NCI-H1105 (cell line): ENCODE measurements at places on chromosomes 11 and 22.

DNA sequence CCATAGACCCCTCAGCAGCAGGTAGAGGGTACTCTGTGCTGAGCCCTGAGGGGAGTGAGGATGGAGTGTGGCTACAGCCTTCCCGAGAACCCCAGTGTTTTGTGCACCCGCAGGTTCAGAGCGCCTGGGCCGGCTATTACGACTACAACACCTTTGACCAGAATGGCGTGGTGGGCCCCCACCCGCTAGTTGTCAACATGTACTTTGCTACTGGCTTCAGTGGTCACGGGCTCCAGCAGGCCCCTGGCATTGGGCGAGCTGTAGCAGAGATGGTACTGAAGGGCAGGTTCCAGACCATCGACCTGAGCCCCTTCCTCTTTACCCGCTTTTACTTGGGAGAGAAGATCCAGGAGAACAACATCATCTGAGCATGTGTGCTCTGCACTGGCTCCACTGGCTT is 5.6 kb upstream of the TIRAP start:
- DNase-seq, result no peak

GRCh38 chr11:34145073-34145472 is 39.6 kb downstream of the NAT10 start:
- no peak for DNase-seq

- DNase-seq, result peak; percentile 96
Measured at GRCh38 chr11:118659314-118659952, 20.0 kb downstream of the TREH start.

DNA sequence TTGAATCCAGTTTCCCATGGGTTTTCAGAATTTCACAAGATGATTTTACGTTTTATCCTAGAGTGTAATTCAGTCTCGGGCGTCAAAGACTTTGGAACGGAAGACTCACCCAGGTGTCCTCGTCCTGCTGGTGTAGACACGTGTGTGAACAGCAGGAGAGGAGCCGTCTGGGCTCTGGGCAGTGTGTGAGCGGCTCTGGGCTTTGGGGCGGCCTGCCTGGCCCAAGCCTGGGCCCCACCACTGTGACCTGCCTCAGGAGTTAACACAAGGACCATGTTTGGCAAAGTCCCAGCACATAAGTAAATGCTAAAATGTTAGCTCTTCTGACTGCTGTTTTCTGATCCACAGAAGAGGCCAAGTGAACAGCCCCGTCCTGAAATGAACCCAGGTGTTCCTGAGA is 1093.3 kb downstream of the BRD1 start:
- DNase-seq, result no peak

DNA sequence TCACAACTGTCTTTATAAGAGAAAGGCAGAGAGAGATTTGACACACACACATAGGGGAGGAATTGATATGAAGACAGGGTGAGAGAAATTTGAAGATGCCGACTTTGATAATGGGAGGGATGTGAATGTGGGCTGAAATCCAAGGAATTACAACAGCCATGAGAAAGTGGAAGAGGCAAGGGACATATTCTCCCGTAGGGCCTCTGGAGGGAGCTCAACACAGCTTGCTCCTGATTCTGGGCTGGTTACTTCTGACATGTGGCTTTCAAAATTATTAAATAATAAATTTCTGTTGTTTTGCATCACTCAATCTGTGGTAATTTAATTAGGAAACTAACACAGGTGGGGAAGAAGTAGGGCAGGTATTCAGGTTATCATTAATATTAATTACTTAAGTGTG is 282.9 kb downstream of the LUZP2 start:
- DNase-seq, result no peak

GRCh38 chr22:31286360-31287255 is 5.7 kb downstream of the PIK3IP1 start:
- DNase-seq, result no peak

- DNase-seq, result peak; percentile 41
Measured at GRCh38 chr11:3849297-3849874, 6.1 kb upstream of the STIM1 start.

DNA sequence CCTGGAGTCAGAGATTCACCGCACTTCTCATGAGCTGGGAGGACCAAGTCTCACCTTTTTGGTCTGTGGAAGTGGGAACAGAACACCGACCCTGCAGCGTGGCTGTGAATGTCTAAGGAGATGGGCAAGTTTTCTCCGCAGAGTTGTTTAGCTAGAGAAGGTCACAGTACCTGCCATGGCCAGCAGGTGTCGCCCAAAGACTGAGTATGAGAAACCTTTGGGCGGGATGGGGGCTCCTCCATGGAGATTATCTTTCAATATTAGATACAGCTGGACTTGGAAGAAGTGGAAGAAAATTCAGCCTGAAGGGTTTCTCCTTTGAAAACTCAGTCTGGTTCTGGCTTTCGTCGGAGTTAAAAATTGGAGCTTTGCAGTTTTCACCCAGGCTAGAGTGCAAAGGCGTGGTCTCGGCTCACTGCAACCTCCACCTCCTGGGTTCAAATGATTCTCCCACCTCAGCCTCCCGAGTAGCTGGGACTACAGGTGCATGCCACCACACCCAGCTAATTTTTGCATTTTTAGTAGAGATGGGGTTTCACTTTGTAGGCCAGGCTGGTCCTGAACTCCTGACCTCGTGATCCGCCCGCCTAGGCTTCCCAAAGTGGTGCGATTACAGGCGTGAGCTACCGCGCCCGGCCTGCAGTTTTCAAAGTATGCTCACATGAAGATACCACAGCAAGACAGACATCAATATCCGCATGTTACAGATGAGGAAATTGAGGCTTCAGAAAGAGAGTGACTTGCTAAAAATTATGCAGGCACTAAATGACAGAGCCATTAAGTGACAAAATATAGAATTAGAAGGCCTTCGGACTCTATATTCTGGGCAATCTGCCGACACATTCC is 10.7 kb upstream of the DSCAML1 start:
- peak; percentile 78 for DNase-seq

GRCh38 chr22:45208993-45209838 is 31.5 kb downstream of the KIAA0930 start:
- DNase-seq, result peak; percentile 39

DNA sequence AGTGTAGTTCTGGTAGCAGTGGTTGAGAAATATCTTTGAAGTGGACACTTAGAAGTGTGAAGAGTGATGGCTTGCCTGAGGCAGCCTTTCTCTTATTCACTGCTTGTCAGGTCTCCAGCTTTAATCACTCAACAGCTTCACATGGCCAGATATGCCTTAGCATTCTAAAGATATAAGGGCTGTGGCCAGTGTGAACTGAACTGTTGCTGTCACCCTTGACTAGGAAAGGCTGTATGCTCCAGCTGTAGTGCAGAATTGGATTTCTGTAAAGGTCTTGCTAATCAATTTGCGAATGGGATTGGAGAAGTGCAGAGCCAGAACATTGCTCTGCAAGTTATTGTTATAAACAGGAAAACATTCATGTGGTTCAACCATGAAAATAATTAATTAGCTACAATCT is 266.7 kb downstream of the TMEM135 start:
- DNase-seq, result no peak

DNA sequence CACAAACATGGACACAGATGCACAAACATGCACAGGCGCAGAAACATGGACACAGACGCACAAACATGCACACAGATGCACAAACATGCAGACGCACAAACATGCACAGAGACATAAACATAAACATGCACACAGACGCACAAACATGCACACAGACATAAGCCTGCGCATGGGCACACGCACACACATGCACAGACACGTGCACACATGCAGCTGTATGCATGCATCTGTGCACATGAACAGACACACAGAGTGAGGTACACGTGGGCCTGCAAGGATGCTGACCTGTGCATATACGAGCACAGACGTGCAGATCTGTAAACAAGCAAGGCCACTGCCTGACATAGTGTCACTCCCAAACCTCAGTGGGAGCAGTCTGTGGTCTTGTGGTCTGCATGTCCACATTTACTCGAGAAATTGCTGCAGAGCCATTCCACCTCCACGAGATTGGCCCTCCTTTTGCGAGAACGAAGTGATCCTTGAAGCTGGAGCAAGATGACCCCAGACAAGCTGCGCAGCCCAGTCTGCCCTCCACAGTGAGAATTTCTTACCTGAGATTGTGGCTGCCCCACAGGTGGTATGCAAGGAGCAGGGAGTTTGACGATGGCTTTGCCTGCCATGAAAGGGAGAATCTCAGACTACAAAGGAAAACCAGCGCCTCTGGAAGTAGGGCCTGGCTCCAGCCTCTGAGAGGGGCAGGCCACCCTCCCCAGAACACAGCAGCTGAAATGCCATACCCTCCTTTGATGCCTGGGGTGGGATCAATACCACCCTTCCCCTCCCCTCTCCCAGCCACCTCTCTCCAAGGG is 299.9 kb downstream of the BRD1 start:
- no peak for DNase-seq

DNA sequence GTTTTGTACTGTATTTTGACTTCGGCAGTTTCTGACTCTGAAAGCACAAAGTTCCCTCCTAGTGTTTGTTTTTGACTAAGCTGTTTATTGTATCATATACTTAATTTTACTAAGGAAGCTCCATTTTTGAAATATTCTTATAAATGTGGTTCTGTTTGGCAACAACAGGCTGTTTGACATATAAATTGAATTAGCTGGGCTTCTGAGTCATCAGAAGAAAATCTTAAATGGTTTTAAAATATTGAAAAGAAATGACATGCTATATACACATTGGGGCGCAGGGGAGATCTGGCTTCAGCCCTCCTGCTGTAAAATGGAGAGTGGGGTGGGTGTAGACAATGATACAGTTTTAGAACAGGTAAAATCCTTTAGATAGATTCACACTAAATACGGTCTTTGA is 38.6 kb downstream of the SHISA8 start:
- DNase-seq, result no peak

- DNase-seq, result no peak
Measured at GRCh38 chr11:61035526-61035835, 64.0 kb downstream of the CD6 start.

DNA sequence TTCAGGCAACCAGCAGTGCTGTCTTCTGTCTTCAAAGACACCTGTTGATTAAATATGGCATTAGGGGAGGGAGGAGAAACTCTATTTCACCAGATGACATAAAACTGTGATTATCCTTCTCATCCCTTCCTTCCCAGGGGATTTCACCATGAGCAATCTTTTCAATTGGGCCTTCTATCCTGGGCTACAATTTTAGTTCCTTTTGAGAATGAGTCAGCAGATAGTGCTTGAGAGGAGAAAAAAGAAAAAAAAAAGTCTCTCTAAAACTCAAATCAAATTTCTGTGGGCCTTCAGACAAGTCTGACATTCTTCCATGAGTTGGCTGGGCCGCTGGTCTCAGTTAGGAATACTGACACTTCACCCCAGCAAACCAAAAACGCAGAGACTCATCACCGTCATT is 7.2 kb downstream of the FLI1 start:
- DNase-seq, result no peak

DNA sequence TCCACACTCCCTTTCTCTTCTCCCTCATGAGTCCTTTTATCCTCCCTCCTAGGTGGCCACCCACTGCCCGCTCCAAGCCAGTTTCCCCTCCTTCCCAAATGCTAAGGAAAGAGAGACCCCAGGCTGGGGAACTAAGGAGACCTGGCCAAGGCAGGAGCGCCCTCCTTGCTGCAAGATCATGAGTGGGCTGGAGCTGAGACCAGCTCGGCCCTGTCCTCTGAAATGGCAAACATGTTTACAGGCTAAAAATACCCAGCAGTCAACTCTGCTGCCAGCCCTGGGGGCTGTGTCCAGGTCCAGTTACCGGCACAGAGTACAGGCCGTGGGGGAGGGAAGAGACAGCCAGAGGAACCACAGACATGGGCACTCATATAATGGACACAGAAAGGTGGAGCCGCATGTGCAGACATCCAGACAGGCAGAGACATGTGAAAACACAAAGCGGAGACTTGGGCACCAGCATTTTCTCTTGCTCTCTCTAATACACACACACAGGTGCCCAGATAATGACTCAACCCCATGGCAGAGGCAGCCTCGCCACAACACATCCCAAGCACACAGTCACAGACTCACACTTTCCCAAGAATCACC is 1.2 kb upstream of the AHNAK start:
- DNase-seq, result no peak

- no peak for DNase-seq
Measured at GRCh38 chr11:34948696-34949095, 32.3 kb downstream of the PDHX start.

DNA sequence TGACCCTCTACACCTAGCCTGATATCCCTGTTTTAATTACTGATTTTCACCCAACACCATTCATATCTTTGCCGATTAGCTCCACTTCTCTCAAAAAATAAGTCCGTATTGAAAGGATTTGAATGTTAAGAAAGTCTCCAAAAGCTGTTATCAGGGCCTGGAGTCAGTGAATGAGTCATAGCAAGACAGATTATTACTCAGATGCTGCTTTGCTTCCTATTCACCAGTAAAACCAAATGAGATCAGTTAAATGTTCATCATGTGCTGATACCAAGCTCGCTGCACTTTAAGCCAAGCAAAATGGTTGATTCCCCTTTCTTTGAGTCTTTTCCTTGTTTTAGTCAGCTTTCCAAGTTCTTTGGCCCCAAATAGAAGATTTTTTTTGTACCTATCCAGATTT is 228.4 kb downstream of the FAT3 start:
- no peak for DNase-seq

GRCh38 chr22:44244265-44244822 is 63.6 kb downstream of the PARVG start:
- no peak for DNase-seq

GRCh38 chr22:49007013-49007653 is 820.5 kb downstream of the BRD1 start:
- no peak for DNase-seq

DNA sequence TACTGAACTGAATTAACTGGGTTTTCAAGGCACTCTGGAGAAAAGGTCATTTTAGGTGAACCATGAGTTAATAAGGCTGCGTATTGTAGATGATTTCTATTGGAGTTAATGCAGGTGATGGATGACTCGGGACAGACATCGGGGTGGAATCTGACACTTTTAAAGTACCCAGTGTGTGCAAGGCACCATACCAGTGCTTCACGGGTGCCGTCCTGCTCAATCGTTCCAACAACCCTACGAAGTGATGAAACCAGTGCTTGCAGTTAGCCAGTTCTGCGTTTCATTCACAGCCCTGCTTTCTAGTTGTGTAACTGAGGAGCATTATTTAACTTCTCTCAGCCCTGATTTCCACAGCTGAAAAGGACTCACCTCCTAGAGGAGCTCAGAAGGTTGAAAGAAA is 216.5 kb downstream of the BARX2 start:
- no peak for DNase-seq

DNA sequence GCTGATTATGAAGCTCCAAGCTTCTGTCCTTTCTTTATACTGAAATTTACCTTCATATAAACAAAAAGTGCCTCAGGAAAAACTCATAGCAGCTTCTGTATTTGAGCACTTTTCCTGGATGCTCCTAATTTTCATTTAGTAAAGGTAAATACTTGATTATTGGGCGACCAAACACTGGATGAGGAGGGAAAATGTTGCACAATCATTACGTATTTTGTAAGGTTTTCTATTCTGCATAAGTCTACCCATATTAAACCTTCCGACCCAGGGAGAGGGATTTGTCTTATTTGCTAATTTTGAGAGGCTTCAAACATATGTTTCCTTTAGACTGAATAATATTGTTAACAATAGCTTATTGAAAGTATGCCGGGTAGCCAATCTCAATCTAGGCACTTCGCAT is 4.3 kb upstream of the SLC6A5 start:
- DNase-seq, result no peak
